Naive B cell (primary cell): ENCODE measurements at places on chromosomes 4 and X. TPM values are rescaled to one million over a fixed set of nuclear protein-coding genes. Genes with fewer than 3 reads are reported as not detected.

The NXF3 gene
- polyA plus RNA-seq: not detected

The CT47B1 gene
- not detected for polyA plus RNA-seq

The TKTL2 gene
- 0.21 TPM for polyA plus RNA-seq

The CD40LG gene
- polyA plus RNA-seq: not detected

The PNMA3 gene
- polyA plus RNA-seq: 0.49 TPM

The PAGE4 gene
- polyA plus RNA-seq: not detected

The SCML2 gene
- 0.78 TPM for polyA plus RNA-seq

The VEGFC gene
- not detected for polyA plus RNA-seq

The LUZP4 gene
- not detected for polyA plus RNA-seq

DNA sequence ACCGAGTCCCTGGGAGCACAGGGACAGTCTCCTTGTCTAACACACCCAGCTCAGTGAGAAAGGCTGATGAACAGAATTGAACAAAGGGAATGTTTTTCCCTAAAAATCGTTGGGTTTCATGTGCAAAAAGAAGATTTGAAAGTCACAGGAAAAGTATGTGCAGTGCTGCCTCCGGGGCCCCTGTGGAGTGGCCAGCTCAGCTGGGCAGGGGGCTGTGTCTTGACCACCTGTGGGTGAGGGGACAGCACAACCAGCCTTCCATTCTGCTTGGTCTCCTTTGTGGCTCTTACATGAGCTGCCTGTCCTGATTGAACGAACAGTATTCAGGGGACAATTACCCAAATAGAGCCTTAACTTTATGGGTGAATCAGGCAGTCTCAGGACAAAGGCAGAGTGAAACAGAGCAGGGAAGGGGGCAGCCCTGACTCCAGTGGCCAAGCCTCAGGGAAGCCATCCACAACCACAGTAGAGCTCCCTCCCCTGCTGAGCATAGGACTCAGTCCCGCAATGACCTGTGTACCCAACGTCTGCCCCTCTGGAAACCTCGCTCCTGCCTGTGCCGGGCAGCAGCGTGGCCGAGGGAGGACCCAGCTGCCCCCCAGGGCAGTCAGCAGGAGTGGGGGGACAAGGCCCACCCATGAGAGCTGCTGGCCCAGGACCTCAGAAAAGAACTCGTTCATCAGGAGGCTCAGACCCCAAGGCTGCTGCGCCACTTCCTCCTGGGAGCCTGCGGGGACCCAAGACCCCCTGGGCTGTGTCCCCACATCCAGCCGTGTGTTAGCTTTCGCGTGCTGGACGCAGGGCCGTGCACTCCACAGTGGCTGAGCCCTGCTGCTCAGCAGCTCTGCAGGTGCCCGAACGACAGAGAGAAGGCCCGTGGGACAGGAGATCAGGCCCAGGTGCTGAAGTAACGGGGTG is 59.6 kb upstream of the MXD4 start:
- DNase-seq: no peak

GRCh38 chr4:101621120-101621519 is 169.4 kb upstream of the BANK1 start:
- DNase-seq: no peak

- no peak for DNase-seq
Measured at GRCh38 chrX:141278306-141278705, 36.0 kb upstream of the SPANXC start.

DNA sequence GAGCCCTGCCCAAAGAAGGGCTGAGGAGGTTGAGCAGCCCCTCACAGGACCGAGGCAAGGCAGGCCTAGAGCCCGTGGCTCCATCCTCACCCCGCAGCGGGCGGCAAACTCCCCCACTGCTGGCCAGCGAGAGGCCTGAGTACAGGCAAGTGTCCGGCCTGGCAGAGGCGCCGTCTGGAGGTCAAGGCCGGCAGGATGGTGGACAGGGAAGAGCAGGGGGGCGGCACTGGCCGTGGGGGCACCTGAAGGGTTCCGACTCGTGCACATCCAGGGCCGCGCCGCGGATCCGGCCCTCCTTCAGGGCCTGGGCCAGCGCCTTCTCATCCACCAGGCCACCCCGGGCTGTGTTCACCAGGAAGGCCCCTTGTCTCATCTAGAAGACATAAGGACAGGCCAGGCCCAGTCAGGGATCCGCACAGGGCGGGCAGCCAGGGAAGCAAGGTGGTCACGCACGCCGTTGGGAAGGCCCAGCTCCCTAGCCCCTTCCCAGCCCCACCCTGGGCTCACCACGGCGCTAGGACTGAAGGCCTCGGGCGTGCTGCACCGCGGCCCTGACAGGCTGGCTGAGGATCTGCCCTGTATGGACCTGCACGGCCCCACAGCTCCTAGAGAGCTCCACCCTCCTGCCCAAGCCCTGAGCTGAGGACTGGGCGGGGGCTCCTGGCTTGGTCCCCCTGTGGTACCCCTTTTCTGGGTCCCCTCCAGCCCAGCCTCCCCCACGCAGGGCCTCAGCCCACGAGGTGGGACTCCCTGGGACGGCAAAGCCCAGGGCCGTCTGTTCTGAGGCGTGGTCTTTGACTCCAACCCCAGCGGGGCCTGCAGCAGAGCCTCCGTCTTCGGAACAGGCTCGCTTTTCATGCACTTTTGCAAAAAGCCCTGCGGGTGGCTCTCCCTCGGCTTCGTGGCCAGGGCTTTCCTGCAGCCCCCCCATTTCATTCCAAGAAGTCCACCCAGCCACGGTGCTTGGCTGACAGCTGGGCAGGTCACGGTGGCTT is 34.5 kb downstream of the CTBP1 start:
- no peak for DNase-seq

DNA sequence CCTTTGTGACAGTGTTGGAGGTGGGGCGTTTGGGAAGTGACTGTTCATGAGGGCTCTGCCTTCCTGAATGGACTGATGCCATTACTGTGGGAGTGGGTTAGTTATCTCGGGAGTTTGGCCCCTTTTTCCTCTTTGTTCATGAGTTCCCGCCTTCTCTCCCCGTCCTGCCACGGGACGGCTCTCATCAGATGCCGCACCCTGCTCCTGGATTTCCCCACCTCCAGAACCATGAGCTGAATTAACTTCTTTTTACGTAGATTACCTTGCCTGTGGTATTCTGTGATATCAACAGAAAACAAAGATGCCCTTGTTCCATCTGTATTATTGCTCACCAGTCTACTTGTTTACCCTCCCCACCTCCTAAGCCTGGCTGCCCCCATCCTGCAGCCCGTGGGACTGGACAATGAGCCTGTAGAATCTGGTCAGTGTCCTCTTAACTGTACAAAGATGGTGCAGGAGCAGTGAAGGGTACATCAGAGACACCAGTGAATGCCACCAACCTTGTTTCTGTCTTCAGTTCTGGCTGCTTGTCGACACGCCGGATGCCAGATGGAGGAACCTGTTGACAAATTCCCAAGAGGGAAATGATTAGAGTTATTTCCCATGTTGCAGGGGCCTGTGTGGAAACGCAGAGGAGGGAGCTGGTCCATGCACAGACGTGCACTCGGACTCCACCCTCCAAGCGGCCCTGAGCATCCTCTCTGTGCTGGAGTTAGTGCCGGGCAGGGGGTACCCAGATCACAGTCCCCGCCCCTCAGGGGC is 104.7 kb downstream of the ABLIM2 start:
- no peak for DNase-seq

DNA sequence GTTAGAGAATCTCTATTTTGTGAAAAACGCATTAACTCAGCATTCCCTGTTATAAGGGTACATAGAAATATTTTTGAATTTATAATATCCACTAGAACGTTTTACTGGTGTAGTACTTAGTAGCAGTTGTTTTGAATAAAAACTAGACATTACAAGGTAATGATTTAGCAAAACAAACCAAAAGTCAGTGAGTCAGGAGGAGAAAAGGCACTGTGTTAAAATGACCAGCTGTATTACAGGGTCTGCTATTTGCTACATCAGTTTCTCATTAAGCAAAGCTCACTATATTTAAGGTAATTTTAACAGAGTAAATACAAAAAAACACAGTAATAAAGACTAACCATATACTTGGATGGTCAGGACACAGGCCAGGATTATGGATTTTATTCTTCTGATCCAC is 152.8 kb downstream of the RASL11B start:
- no peak for DNase-seq

GRCh38 chr4:148425327-148426110 is 16.7 kb downstream of the NR3C2 start:
- DNase-seq: no peak

- no peak for DNase-seq
Measured at GRCh38 chr4:76802236-76803021, 95.5 kb downstream of the SOWAHB start.

DNA sequence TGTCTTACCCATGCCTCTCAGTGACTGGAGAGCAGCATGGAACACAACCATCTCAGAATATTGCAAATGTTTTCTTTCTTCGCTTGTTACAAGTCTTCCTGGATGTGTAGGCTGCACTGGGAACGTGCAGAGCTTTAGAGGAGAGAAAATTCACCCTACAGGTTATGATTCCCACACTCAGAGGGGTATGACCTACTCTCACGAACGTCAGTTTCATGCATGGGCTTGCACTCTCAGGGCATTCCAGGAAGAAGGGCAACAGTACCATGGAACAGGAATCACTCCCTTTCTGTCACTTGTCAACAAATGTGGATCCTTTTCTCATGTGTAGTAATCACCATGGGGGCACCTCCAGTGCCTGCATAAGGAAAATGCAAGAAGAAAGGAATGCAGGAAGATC is 75.8 kb downstream of the NBDY start:
- DNase-seq: no peak

GRCh38 chr4:88415982-88416381 is 37.3 kb downstream of the HERC6 start:
- no peak for DNase-seq

DNA sequence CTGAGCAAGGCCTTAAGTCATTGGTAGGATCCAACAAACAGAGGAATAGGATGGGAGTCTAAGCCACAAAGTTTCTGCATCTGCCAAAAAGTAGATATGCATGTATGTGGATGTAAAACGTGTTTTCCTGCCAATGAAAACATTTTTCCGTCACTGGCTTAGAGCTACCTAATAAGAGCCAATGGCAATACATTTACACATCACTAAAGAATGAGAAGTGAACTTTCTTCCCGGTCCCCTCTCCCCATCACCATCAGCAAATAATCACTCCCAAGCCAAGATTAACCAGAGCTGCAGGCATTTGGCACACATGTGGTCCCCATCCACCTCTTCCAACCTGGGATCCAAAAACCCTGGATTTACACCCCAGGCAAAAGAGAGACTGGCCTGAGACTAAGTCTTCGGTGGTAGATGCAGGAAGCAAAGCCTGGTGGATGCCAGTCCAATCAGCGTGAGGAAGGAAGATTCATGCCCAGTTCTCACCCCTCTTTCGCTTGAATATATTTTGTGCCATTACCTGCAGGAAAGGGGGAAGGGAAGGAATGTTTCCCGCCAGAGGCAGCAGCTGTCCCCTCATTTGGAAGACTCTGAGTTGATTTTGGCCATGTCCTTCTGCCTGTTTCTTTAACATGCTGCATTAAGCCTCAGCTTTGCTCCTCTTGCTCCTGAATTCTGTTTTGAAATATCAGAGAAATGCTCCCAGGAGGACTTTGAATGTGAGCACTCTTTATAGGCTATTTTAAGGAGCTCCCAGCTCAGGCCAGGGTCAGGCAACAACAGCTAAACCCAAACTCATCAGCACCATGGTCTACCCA is 131.4 kb downstream of the CHIC2 start:
- DNase-seq: no peak

DNA sequence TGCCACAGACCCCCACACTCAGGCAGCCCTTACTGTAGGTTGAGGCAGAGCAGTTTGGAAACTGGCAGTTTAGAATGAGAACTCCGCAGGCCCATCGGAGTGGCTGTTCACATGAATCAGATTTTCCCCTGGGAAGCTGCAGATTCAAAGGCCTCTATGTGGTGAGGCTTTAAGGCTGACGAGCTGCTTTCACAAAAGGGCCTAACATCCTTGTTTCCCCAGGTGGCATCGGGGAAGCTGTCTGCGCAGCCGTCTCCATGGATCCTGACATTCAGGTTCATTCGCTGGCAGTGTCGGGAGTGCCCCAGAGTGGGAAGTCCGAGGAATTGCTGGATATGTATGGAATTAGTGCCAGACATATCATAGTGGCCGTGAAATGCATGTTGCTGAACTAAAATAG is 33.7 kb downstream of the TKTL1 start:
- no peak for DNase-seq

GRCh38 chrX:39777623-39778025 is 320.1 kb downstream of the BCOR start:
- no peak for DNase-seq

GRCh38 chr4:37908488-37909331 is 17.8 kb downstream of the TBC1D1 start:
- no peak for DNase-seq

DNA sequence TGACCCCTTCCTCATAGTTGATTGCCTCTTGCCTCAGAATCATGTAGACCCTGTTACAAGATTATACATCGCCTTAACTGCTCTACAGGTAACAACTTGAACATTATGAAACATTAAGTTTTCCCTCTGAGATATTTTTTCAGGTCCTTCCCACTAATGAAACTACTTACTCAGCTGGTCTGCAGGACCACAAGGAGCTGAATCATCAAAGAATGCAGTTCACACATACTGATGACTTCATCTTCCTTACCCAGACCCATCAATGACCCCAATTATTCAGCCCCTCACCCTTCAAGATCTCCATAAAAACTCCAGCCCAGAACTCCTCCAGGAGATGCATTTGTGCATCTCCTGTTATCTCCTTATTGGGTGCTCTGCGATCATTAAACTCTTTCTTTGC is 720.9 kb downstream of the RAPGEF2 start:
- no peak for DNase-seq

GRCh38 chr4:74376888-74377483 is 12.0 kb downstream of the EREG start:
- peak; percentile 38 for DNase-seq

- no peak for DNase-seq
Measured at GRCh38 chr4:76836860-76837562, 60.9 kb downstream of the SOWAHB start.

- DNase-seq: no peak
Measured at GRCh38 chr4:112167794-112168193, 22.5 kb downstream of the FAM241A start.

DNA sequence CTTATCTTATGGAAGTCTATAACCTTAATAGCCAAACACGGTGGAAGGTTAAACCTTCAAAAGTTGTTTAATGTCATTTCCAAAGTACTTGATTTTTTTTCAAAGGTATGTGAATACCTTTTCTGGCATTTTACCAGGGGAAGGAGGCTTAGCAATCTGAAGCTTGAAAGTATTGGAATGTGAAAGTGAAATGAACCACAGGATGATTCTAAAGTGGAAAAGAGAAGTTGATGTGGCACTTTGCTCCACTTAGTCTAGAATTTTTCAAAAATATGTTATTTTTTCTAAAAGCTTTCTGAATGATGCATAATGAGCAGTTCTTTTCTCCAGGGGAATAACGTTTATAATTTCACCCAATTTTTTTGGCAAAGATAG is 19.2 kb downstream of the PI4K2B start:
- DNase-seq: no peak

DNA sequence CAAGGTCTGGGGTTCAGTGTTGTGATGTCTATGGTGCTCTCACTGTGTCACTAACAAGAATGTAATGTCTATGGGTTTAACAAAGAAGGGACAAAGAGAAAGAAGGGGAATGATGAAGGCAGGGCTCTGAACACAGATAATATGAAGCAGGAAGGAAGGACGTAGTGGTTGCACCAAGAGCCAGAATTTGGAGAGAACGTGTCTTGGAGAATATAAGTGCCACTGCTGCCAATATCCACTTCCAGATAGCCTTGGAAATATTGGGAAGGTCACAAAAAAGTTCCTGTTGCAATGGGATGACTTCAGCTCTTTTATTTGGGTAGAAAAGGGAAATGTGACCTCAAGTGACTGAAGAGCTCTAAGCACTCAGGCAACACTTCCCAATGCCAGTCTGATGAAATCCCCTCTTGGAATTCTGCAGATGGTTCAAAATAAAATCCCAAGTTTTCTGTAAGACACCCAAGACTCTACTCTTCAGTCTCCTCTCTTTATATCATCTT is 131.8 kb downstream of the PRKX start:
- no peak for DNase-seq
